ENCODE measurements at places on chromosomes 6 and 20.
A peak's percentile ranks its signal among the peaks of the same experiment; 100 is the strongest.

DNA sequence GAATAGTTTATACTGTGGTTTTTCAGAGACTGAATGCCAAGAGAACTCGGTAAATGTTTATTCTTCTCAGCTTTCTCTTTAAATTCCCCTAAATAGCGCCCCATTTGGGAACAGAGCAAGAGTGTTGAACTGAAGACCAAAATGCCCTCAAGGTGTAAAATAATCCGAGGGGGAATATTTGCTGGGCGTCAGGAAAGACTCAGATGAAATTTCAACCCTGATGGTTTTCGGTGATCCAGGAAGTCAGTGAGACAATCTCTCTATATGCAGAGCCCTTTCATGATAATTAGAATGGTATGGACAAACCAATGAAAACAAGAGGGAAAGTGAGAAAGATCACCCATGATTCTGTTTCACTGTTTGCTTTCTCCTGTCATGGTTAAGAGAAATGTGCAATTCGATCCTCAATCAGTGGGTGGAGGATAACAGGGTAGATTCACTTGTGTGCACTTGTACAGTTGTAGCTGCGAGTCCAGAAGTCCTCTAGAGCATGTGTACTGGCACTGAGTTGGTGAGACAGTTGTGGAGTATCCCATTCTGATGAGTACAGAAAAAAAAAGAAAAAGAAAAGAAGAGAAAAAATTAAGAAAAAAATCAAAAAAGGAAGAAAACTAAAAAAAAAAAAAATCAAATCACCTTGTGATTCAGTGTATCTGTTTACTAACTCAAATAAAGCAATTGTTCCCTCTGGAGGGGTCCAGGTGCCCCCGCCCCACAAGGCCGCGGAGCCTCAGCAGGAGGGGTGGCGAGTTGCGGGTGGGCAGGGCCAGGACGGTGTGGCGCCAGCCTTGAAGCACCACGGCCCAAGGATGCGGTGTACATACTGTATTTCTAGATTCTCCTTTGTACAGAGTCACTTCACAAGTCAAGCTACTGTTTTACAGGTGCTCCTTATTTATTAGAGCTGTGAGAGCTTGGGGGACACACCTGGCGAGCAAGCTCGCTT is 164.9 kb downstream of the SCML4 start:
- DNase-seq = peak; percentile 82

DNA sequence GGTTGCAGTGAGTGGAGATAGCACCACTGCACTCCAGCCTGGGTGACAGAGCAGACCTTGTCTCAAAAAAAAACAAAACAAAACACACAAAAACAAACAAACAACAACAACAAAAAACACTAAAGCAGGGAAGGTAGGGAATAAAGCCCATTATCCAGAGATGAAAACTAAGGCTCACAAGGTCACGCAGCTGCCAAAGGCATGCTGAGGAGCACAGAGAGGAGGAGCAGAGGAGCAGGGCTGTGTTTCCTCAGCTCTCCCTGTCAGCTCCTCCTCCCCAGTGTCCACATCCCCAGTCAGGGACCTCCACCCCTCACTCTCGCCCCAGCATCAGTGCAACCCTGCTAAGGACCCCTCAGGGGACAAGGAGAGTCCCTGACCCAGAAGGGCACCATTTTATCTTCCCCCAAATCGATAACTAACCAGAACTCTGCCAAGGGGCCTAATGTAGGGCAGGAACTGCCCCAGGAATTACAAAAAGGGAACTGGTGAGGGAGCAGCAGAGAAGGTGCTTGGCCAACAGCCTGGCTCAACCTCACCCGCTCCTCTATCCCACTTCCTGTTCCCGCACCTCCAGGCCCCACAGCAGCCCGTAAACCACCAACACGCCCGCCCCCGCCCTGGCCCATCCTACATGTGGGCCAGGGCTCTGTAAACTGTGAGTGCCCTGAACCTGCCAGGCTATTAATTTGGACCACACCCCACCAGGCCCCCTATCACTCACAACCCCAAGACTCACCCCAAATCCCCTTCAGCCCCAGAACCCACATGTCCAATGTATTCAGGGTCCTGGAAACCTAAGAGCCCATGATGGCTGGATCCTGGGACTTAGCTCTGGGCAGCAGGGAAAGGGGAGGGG is 9.0 kb downstream of the TEAD3 start:
- peak; percentile 30 for DNase-seq

GRCh38 chr6:44704240-44705150 is 317.0 kb downstream of the CDC5L start:
- no peak for DNase-seq

GRCh38 chr20:9392892-9393857 is 121.2 kb upstream of the LAMP5 start:
- DNase-seq = peak; percentile 27

DNA sequence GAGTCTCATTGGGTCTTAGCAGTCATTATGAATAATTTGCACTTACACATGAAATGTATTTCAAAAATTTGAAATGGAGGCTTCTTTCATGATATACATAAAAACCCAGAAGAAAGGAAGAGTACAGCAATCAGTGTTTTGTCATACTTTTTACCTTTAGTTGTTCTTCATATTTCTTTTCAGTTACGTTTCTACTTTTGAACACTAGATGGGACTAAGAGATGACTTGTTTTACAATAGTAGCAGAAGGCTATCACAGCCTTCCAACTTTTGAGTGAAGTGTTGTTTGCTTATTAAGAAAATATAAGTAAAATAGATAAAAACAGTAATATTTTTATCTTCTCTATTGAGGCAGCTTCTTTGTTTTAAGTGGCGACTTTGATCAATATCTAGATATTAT is 58.1 kb downstream of the L3MBTL3 start:
- DNase-seq = no peak

GRCh38 chr6:161732594-161732993 is 458.7 kb upstream of the AGPAT4 start:
- no peak for DNase-seq

GRCh38 chr6:147053311-147053921 is 150.8 kb upstream of the STXBP5 start:
- no peak for DNase-seq

GRCh38 chr20:4666001-4666479 is 55.7 kb upstream of the PRND start:
- no peak for DNase-seq

GRCh38 chr6:52365866-52366540 is 4.1 kb downstream of the PAQR8 start:
- no peak for DNase-seq

- DNase-seq = no peak
Observed at GRCh38 chr20:2593756-2594155, 57.4 kb downstream of the TMC2 start.

- DNase-seq = no peak
Observed at GRCh38 chr20:1946762-1947534, 46.9 kb downstream of the PDYN start.

GRCh38 chr6:84897011-84897410 is 132.6 kb upstream of the TBX18 start:
- no peak for DNase-seq

DNA sequence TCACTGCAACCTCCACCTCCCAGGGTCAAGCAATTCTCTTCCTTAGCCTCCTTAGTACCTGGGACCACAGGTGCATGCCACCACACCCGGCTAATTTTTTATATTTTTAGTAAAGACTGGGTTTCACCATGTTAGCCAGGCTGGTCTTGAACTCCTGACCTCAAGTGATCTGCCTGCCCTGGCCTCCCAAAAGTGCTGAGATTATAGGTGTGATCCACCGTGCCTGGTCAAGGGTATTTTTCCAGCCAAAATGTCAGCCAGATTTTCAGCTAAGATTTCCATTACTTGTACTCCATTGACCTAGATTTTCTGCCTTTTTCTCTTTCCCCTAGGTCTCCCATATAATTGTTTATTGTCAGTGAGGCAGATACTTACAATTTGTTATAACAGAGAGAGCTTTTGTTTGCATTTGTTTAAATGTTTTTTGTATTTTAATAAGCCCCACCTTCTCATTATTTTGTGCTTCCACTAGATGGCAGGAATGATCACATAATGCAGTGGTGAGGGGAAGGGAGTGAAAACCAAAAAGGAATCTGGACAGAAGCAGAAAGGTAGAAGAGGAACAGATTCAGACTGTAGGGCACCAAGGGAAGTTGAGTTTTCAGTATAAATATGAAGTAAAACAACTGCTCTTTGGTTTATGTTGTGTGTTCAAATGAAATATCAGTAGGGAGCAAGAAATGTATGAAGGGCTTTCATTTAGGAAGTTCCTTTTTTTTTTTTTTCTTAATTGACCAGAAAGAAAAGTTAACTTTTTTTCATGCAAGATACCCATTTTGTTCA is 29.7 kb downstream of the RPF2 start:
- no peak for DNase-seq

DNA sequence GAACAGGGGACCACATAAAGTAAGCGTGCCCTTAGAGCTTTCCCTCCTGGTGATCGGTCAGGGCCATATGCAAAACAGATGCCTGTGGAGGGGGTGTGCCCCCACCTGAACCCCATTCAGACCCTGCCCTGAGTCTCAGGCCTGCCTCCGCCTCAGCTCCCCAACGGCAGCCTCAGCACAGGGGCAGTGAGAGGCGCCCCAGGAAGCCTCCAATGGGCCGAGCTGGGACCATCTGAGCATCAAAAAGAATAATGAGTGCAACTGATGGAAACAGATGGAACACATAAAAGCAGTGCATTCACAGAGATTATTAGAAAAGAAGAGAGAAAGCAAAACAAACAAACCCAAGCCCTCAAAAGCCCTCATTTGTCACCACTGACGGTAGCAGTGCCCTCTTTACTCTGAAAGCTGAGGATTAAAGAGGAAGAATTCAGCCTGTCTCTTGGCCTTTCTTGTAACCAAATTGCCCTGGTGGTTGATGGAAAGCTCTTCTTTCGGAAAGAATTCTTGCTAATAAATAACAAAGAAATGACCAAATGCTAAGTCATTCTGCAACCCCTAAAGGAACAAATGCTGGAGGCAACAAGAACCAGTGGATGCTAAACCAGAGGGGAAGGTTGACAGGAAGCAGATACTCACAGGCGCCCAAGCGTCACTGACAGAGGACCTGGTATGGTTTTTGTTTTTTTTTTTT is 6.8 kb downstream of the ADISSP start:
- DNase-seq = no peak

- no peak for DNase-seq
Observed at GRCh38 chr20:24737212-24737850, 211.7 kb upstream of the CST7 start.

- no peak for DNase-seq
Observed at GRCh38 chr6:20331042-20331441, 70.6 kb upstream of the E2F3 start.

DNA sequence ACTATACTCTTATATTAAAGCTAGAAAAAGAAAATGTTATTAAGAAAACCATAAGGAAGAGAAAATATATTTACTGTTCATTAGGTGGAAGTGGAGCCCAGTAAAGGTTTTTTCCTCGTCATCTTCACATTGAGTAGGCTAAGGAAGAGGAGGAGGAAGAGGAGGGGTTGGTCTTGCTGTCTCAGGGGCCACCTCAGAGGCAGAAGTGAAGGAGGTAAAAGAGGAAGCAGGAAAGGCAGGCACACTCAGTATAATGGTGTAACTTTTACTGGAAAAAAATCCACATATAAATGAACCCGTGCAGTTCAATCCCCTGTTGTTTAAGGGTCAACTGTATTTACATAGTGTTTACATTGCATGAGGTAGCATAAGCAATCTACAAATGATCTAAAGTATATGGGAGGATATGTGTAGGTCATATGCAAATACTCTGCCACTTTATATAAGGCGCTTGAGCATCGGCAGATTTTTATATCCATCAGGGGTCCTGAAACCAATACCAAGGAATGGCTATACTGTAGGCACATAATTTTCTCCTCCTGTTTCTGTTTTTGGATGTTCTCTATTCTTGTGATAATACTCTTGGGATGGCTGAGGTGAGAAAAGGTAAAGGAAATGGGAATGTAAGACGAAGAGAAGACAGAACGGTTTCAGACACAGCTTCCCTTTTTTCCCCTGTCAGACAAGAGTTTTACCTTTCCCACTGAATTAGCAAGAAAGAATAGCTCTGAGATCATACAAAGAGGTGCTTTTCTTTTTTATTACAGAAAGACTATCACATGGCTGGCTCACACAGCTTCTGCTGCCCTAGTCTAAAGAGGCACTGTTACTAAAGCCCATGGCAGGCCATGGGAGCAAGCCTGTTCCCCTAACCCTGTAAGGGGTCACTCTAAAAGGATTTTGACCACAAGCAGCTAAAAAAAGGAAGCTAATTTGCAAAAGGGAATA is 59.9 kb downstream of the NUDT3 start:
- no peak for DNase-seq

- no peak for DNase-seq
Observed at GRCh38 chr20:18188434-18188833, 50.8 kb downstream of the KAT14 start.

DNA sequence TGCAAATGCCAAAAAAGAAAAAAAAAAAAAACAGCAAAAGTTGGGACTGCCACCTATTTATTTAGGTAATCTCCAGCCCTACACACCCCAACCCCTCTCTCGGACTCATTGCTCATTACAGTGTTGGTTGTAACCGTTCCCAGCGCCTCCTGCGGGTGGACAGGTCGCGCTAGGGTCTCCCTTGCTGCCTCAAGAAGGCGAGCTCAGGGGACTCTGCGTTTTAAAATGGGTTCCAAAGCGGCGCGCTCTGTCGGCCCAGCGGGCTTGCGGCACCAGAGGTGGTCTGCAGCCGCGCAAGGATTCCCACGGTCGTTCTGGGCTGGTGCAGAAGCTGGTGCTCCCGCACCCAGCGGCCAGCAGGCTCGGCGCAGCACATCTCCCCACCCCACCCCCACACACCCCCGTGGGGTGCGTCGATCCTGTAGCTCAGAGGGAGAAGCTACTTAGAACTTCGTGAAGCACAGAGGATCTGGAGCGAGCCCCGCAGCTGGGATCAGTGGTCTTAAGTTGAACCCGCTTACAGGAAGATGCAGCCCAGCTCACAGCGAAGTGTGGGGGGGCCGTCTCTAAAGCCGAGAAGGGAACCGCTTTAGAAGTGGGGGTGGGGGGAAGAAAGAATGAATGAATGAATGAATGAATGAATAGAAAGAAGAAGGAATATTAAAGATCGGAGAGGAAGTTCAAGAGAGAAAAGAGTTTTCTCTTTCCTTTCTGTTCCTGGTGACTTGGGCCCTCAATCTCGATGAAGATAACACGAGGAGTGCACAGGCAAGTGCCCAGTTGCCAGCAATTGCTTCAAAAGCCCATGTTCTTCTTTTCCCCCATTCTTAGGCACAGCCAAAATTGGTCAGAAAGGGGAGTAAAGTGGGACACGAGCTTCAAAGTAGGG is 780 bp downstream of the TFAP2A start:
- no peak for DNase-seq

DNA sequence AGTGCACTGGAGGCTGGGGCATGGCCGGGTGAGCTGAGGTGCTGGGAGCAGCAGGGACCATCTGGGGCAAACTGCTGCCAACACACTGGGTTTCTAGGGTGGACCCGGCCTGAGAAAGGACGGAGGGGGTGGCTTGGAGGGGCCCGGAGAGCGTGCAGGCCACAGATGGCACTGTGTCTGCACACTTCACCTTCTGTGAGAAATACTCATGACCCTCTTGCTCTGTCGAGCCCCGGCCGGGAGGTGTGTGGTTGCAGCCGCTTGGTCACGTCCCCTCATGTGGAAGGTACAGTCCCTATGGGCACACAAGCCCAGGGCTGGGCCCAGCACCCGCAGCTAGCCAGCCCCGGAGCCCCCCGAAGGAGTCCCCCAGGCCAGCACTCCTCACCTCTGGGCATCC is 59.7 kb downstream of the RBM38 start:
- no peak for DNase-seq

All from DMS153 (cell line).